ENCODE measurements at places on chromosomes 3 and 15.

DNA sequence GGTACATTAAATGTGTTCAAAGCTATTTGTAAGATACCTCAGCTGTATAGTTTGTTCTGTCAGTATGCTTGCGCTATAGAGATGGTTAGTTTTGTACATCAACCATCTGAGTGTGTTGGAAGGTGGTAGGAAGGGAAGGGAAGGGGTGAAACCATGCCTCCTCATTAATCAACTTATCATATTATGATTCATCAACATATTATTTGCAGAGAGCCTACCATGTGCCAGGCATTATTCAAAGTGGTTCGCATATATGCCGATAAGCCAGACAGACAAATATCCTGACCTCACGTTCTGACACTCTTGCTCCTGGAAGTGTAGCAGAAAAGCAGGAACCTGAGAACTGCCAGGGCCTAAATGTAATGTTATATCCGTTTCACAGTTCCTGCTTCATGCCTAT is 248.1 kb upstream of the NR2E3 start:
- no peak for DNase-seq

DNA sequence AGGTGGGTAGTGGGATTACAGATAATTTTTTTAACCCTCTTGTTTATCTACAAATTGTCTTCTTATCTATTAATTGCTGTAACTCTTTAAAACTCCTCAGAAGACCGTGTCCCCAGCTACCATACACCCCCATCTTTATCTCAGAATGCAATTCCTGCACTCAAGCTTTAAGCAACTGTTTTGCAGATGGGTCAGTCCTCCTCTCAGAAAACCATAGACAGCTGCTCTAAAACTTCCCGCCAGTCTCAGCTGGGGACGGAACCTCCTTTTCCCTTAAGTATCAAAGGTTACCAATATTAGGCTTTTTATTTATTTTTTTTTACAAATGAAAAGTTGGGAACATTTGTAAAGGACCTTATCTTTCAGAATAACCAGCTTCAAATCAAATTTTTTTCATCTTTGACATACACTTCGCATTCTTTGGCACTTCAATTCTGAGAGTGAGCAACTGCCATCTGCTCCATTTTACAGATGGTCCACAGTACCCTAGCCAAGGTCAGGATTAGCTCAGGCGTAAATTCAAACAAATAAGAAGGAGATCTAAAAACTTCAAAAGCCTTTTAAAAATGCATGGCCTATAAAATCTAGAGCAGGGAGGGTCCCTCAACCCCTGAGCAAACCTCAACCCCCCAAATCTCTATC is 1.3 kb downstream of the GATM start:
- DNase-seq: no peak

- no peak for DNase-seq
These were observed 122.2 kb downstream of the RTP4 start for GRCh38 chr3:187490366-187490765.

- no peak for DNase-seq
These were observed 34.2 kb downstream of the LIPC start for GRCh38 chr15:58465866-58466517.

DNA sequence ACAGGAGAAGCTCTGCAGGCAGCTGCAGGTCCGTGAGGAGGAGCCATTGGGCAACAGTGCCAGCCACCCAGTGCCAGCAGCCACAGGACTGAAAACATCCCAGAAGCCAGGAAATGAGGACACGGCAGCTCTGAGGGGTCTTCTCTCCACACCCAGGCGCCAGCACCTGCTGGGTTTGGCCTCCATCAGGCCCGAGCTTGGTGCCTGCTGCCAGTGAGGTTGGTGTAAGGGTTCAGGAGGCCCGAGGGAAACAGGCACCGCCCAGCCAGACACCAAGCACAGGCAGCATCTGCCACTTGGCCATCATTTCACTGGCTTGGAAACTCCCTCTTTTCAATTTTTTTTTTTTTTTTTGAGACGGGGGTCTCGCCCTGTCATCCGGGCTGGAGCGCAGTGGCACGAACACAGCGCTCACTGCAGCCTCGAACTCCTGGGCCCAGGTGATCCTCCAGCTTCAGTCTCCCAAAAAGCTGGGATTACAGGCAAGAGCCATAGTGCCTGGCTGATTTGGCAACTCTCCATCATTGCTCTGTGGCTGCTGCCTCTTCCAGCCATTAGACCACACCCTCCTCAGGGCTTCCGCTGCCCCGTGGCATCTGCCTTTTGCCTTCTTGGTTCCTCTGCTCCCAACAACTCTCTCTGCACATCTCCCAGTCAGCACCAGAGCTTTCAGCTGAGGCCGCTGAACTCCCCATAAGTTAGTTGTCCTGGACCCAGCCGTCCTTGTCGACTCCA is 1.5 kb upstream of the ITIH3 start:
- peak; percentile 29 for DNase-seq

DNA sequence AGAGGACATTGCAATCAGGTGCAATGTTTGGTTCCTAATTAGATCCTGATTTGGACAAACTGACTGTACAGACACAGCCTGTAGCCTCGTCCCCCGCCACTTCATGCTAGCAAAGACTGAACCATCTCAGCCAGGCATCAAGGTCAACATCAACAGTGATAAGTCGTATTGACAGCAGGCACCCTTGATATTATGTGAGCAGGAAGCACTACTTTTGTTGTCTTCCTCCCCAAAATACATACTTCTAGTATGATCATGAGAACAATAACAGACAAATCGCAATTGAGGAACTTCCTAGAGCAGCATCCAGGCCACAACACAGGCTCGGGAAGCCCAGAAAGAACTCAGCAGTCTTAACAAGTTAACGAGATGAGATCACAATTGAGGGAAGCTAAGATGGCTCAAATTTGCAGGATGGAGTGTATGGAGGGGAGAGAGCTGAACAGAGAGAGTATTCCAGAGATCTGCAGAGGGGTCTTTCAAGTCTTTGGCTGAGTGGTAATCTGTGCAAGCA is 20.4 kb downstream of the TGM5 start:
- DNase-seq: no peak

GRCh38 chr3:45914362-45915058 is 28.2 kb downstream of the CCR9 start:
- no peak for DNase-seq
